ENCODE measurements at places on chromosomes 11 and 22. TPM values are rescaled to one million over a fixed set of nuclear protein-coding genes. Genes with fewer than 3 reads are reported as not detected.
A peak's percentile ranks its signal among the peaks of the same experiment; 100 is the strongest.

GRCh38 chr11:131441051-131441810, 70.8 kb downstream of the NTM start:
- no peak for DNase-seq

DNA sequence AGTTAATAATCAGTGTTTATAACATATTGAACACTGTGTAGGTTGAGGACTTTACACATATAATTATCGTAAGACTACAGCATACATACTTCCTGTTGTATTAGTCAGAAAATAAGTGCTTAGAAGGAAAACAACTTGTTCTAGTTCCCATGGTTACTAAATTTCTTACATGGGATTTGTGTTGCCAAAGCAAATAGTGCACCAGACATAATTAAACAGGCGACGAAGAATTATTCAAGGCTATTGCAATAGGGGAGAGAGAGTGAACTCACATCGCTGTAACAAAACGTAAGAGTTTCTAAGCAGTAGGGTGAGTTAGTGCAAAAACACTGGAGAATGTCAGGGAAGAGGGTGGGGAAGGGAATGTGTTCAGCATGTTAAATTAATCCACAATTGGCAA, 347.8 kb downstream of the CNTN5 start:
- no peak for DNase-seq

EMID1 gene
- total RNA-seq: not detected

GGTLC3 gene
- not detected for total RNA-seq

- DNase-seq: peak; percentile 81
Measured at GRCh38 chr11:124920870-124921609, 2.0 kb downstream of the HEPN1 start.

TRIM51 gene
- not detected for total RNA-seq

DNA sequence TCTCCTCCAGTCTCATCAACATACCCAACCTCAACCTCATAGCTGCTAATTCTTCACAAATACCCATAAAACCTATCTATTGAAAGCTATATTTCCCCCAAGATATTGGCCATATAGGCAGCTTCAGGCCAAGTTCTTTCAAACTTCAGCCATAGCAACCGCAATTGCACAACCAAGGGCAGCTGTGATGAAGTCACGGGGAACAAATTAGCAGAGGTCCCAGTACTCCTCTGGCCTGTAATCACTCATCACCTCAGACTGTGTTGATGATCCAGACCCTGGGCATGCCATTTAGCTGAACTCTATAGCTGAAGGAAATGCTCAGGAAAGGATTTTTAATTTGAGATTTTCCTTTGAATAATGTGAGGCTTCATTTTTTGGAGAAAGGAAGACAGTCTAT, 84.1 kb downstream of the SLC1A2 start:
- DNase-seq: no peak
